ENCODE measurements at places on chromosomes 7 and 10.
A peak's percentile ranks its signal among the peaks of the same experiment; 100 is the strongest.

GRCh38 chr10:43882711-43883110 is 234.0 kb upstream of the ZNF32 start:
- DNase-seq: no peak

DNA sequence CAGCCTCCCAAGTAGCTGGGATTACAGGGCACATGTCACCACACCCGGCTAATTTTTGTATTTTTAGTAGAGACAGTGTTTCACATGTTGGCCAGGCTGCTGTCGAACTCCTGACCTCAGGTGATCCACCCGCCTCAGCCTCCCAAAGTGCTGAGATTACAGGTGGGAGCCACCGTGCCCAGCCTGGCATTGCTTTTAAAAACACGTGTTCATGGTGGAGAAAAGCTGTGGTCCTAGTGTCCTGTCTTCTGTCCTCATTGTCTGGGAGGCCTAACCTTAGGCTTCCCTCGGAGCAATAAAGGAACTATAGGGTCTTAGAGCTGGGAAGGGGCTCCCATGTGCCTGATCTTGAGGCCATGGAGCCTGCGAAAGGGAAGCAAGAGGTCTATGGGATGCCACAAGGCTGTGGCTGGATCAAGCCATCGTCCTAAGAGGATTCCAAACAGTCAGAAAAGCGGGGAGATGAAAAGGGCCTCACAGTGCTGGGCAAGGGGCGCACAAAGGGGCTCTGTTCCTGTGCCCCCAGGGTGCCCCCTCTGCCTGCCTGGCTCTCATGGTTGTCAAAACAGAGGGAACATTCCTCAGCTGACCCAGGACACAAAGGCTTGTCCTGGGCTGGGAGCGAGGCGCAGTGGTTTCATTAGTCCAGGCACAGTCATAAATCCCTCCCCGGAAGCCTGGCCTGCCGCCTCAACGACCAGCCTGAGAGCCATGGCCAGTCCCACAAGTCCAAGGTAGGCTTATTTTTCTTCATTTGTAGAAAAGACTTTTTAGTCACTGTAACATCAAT is 106.6 kb upstream of the TNS3 start:
- no peak for DNase-seq

GRCh38 chr7:130907439-130907838 is 173.4 kb upstream of the KLF14 start:
- DNase-seq: no peak

- peak; percentile 26 for DNase-seq
These were observed 94.3 kb downstream of the PRPF18 start for GRCh38 chr10:13681095-13681494.

DNA sequence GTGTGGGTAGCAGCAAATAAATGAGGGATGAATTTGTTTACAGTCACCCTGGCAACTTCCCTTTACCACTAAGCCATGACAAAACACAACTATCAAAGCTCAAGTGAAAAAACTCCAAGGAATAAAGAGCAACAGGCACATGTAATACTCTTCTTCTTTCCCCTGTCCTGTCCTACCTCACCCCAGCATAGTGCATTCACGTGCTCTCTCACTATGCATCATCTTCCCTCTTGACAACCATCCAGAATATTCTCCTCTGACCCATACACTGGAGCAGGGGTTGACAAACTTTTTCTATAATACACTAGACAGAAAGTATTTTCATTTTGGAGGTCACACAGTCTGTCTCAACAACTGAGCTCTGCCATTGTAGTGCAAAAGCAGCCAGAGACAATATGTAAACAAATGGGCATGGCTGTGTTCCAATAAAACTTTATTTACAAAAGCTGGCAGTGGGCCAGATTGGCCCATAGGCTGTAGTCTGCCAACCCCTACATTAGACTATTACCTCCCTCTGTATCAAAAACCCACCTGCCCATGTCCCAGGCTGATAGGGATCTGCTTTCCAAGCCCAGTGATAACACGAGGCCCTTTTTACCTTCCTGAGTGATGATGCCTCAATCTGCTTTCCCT is 354.5 kb downstream of the FGFR2 start:
- DNase-seq: no peak

DNA sequence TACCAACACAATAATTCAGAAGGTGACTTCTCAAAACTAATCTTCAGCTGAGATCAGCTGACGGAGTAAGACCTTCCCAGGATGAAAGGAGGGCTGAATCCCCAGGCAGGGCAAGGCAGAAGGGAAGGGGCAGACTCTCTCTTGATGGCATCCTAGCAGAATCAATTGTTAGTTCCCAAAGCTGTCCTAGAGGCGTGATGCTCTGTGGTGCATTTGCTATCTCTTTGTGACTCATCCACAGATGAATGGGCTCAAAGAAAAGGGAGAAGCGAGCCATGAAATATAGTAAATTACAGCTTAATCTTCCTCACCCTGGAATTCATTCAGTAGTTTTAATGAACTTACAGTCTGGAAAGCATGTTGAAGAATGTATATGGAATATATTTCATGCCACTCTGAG is 37.2 kb downstream of the PDE1C start:
- no peak for DNase-seq

GRCh38 chr10:5317547-5318107 is 47.1 kb upstream of the UCN3 start:
- DNase-seq: peak; percentile 80

DNA sequence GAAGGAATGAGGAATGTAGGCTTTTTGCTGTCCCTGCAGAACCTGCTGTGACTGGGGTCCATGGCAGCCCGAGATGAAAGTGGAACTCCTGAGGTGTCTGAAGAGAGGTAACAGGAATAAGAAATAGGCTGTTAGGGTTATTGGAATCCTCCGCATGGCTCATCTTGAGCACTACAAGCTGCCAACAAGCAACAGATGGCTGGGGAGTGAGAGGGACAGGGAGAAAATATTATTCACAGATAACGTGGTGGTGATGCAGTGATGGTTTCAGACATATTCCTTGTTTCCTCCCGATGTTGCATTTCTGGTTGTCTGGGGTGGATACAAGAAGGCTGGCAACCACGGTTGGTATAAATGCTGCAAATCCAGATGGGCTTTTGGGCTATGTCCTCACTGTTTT is 46.1 kb downstream of the AP3M1 start:
- no peak for DNase-seq
